ENCODE measurements at places on chromosomes 5 and 9.

GRCh38 chr9:32584784-32585183, 11.8 kb upstream of the NDUFB6 start:
- DNase-seq: no peak

GRCh38 chr9:96661711-96662110, 6.6 kb upstream of the PRXL2C start:
- no peak for DNase-seq

GRCh38 chr5:68522863-68523262, 307.3 kb downstream of the PIK3R1 start:
- no peak for DNase-seq

DNA sequence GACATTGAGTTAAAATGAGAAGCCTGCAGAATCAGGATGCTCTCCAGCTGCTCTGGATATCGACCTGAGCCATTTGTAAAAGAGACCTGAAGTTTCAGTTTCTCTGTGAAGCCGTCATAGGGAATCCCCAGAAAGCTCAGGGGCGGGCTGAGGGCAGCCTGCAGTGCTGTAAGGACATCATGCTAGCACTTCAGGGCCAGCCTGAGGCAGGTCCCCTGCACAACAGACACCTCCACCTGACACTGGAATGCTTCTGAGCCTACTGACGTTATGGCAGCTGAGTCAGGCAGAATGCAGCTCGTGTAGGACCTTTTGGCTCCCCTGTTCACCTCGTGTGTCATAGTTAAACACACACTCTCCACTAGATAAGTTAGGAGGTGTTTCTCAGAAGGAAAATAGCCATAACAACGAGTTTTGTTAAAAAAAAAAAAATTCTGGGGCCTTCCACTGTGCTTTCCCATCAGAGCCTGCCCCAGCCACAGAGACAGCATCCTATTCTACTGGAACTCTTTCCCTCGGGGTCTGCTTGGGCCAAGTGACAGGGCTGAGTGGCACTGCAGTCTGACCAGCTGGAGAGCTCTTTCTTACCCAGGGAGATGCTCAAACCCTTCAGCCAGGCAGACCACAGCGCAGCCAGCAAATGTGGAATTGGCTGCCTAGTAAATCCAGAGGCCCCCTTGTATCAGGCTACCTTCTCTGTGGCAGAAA, 354.9 kb downstream of the DIRAS2 start:
- no peak for DNase-seq

DNA sequence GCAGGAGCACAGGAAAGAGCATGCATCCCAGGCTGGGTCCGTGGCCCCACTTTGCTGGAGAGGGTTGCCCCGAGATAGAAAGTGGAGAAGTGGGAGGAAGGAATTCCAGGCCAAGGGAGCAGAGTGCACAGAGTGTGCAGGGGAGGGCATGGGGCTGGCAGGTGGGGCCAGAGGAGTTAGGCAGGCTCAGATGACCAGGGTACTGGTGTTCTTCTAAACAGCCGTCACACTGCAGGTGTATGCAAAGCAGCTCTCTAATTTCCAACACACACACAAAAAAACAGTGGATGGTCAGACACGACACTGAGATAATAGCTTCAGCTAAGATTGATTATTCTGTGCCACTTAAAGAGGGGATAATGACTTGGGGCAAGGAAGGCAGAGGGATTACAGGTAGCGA, 212.2 kb downstream of the MTRR start:
- peak; percentile 77 for DNase-seq

GRCh38 chr9:79756414-79756813, 184.6 kb downstream of the TLE4 start:
- DNase-seq: no peak

- DNase-seq: no peak
Observed at GRCh38 chr5:181223058-181223728, at the start of gene TRIM41. TRIM41 (plus strand) TSS chr5:181223281; CDS start chr5:181224000, 719 bp downstream.

DNA sequence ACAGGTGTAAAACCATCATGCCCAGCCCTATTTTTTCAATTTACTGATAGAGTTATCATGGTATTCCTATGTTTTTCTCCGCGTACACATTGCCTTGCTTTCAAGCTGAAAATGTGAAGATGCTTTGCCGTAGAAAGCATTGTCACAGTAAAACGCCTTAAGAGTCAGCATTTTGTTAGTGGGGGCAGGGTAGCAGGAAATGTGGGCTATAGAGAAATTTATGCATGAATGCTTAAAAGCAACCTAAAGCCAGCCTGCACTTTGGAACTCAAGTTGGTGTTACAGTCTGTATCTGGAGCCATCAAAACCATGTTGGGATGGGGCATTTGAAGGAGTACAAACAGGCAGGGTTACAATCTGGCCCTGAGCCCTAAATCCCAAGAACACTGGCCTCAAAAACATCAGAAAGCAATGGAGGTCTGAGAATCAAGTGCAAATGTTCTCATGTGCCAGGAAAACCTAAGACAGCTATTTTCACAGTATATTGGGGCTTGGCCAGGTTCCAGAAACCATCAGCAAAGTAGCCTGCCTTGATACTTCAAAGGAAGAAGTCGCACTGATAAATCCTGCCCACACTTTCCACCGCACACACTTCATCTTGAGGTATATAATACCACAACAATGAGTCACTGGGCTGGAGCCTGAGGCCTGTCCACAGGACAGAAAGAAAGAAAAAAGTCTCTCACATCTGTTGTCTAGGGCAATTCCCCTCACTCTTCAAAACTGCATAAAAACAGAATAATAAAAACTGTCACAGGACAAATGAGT, 313.8 kb downstream of the ENC1 start:
- no peak for DNase-seq

DNA sequence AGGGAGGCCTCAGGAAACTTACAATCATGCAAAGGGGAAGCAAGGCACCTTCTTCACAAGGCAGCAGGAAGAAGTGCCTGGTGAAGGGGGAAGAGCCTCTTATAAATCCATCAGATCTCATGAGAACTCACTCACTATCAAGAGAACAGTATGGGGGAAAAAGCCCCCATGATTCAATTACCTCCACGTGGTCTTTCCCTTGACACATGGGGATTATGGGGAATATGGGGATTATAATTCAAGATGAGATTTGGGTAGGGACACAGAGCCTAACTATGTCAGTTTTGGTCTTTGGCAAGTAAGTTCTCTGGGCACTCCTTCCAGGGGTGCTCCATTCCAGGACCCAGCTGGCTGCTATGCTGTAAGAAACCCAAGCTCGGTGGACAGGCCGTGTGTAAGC, 275.3 kb upstream of the TUT7 start:
- no peak for DNase-seq

GRCh38 chr9:114038724-114039313, 39.3 kb downstream of the AMBP start:
- no peak for DNase-seq

DNA sequence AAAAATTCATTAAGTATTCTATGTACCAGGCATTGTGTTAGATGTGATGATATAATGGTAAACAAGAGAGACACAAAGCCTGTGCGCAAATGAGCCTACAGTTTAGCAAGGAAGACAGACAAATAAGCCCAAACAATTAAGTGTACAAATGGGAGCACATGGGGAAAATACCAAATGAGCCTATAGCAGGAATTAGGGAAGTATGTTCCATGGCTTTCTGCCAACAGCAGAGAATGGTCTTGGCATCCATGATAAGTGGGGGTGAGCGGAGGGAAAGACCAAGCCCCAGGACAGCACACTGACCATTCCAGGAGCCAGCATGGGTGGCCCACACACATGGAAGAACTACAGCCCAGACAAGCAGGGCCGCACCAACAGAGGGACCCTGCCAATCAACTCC, 369.7 kb downstream of the DEPDC1B start:
- no peak for DNase-seq

GRCh38 chr5:1137567-1138444, 25.9 kb upstream of the SLC12A7 start:
- DNase-seq: no peak

GRCh38 chr5:78569441-78569840, 79.1 kb downstream of the LHFPL2 start:
- peak; percentile 36 for DNase-seq

DNA sequence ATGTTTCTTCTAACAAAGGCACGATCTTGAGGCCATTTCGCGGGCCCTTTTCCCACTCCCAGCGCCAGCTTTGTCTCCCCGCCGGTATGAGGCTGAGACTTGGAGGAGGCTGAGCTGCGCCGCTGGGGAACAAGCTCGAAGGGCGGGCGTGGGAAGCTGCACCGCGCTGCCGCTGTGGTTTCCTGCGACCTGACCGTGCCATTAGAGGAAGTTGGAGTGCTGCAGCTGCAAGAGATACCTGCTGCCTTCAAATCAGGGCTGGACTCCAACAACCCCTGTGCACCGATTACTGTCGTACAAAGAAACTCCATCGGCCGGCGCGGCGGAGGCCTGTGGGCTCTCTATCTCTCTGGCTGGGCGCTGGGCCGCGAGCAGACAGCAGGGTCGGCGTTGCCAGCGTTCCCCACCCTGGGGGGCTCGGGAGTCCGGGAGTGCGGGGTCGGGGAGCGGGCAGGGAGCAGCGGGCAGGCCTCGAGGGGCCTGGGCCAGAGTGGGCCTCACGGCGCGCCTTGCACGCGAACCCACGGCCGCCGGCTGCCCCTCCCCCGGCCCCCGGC, 1.3 kb upstream of the ERBIN start:
- peak; percentile 6 for DNase-seq

- DNase-seq: no peak
Observed at GRCh38 chr5:35736280-35736679, 118.6 kb downstream of the SPEF2 start.

DNA sequence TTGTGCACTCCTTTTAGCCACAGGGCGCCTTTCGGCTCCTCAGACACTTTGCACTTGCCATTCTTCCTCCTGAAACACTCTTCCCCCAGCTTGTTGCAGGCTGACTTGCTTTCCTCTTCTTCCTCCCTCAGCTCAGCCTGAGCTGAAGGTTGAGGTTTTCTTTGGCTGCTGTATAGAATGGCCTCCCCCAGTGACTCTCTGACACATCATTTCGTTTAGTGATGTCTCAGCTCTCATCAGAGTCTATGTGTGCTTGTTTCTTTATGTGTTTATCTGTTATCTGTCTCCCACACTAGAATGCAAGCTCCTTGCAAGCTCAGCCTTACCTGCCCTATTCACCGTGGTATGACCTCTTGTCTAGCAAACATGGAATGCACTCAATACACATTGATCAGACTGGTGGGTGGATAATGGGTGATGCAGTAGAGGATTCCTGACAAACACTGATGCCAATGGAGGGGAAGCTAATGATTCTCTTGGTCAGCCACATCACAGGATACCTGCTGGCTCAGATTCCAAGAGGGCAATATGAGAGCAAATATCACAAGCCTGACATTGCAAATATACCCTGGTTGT, 112.9 kb upstream of the STC2 start:
- no peak for DNase-seq

GRCh38 chr9:131008563-131008908, 438 bp upstream of the LAMC3 start:
- no peak for DNase-seq

GRCh38 chr9:132749306-132749705, 79.0 kb downstream of the GTF3C4 start:
- no peak for DNase-seq

GRCh38 chr5:126377424-126377823, 45.8 kb upstream of the GRAMD2B start:
- no peak for DNase-seq

- DNase-seq: no peak
Observed at GRCh38 chr9:114156657-114157421, 1.5 kb downstream of the COL27A1 start.

- DNase-seq: no peak
Observed at GRCh38 chr5:2375291-2375690, 376.2 kb downstream of the IRX2 start.

DNA sequence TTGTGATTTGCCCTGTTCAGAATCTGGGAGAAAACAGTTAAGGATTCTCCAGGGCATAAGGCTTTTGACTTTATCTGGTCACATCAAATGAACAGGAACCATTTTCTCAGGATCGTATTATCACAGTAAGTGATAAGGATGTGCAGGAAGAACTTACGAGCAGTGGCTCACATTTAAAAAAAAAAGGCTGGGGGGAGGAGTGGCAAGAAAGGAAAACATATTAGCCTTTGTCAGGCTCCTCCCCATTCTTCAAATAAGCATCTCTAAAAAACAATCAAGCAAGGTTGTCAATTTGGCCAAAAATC, 234.3 kb upstream of the TMEM161B start:
- DNase-seq: no peak

DNA sequence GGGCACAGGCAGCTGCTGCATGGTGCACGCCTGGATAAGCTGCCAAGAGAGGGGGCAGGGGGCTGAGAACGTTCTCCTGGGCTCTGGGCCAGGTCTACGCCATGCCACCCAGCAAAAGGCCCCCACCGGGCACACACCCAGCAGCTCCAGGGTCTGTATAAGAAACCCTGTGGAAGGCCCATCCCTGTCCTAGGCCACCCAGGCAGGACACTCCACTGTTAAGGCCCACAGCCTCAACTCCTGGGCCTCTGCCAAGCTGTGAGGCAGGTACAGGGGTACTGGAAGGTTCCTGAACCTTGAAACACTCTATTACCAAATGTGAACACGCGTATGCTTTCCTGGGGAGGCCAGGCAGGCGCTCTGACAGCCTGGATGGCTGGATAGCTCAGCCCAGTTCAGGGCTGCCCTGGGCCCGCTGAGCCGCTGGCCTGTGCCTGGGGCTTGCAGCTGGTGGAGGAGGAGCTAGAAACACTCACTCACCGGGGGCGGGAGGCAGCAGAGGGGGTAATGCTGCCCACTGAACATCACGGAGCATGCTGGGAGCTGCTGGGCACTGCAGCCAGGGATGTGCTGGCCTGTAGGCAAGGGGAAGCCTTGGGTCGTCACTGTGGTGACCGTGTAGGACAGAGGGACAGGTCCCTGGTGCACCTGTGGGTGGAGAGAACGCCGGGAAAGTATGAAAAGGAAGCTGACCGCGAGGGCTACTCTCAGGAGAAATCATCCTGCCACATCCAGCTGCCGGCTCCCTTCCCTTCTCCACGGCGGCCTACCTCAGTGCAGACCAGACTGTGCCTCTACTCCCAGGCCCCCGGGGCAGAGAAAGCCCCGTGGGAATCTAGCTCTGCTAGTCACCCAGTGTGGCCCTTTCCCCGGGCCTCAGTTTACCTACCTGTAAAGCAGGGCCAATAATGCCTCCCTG, 6.0 kb downstream of the RNF44 start:
- DNase-seq: no peak

- DNase-seq: no peak
Observed at GRCh38 chr5:80282054-80282453, 26.2 kb upstream of the SERINC5 start.

DNA sequence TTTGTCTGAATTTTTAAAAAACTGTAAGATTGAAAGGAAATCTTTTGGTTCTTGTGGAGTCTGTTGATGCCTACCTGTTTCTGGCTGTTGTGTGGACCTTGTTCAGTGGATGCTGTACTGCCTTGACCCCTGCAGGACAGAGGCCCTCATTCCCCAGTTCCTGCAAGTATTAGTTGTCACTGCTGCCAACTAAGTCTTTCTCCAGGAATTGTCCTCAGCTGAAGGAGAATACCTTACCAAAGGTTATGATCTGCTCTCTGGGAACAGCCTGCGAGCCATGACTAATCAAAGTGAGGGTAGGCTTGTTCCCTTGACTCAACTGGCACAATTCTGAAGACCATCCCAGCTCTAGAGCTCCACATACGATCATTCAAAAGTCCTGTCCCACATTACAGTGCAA, 145.3 kb upstream of the FST start:
- DNase-seq: no peak

GRCh38 chr5:156561651-156562050, 234.7 kb downstream of the SGCD start:
- no peak for DNase-seq

GRCh38 chr9:137296670-137297664, 5.1 kb downstream of the NRARP start:
- DNase-seq: no peak
